ENCODE measurements at places on chromosomes 6 and 20. TPM values are rescaled to one million over a fixed set of nuclear protein-coding genes. Genes with fewer than 3 reads are reported as not detected.

TINAG gene
- 17.2 TPM for total RNA-seq

PLN gene
- 9.8 TPM for total RNA-seq

BLOC1S5 gene
- total RNA-seq, result 21.3 TPM

MACROD2 gene
- total RNA-seq, result 19.9 TPM

FAM217A gene
- total RNA-seq, result 0.29 TPM

MUCL3 gene
- not detected for total RNA-seq

BNIP5 gene
- total RNA-seq, result 0.58 TPM

ADISSP gene
- total RNA-seq, result 23.7 TPM

PNLDC1 gene
- not detected for total RNA-seq
